Aorta (tissue), 5 donors: ENCODE measurements at places on chromosomes 13 and 19. TPM values are rescaled to one million over a fixed set of nuclear protein-coding genes. Genes with fewer than 3 reads are reported as not detected.

The IGFL1 gene
- total RNA-seq, result not detected

DNA sequence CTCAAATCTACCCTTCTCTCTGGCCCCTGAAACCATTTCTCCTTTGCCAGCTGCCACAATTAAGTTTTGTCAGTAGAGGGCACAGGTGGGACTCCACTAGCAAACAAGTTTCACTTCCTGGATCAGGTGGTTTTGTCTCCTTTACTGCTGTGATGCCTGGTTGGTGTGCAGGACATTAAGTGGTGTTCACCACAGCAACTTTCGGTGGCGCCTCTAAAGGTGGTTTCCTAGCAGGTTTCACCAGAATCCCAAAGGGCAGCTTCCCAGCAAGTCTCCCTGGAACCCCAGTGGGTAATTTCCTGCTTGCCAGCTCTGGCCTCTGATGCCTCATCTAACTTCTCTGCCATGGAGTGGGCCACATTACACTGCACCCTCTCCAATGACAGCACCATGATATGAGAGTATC lies 16.6 kb downstream of the MED4 start:
- H3K4me3 ChIP-seq, result no peak overlapping the region
- H3K27ac ChIP-seq, result no peak overlapping the region
- peaks cover 7% of the 10 kb centered on the region for H3K36me3 ChIP-seq
- H3K4me1 ChIP-seq, result no peaks in the 10 kb centered on the region

DNA sequence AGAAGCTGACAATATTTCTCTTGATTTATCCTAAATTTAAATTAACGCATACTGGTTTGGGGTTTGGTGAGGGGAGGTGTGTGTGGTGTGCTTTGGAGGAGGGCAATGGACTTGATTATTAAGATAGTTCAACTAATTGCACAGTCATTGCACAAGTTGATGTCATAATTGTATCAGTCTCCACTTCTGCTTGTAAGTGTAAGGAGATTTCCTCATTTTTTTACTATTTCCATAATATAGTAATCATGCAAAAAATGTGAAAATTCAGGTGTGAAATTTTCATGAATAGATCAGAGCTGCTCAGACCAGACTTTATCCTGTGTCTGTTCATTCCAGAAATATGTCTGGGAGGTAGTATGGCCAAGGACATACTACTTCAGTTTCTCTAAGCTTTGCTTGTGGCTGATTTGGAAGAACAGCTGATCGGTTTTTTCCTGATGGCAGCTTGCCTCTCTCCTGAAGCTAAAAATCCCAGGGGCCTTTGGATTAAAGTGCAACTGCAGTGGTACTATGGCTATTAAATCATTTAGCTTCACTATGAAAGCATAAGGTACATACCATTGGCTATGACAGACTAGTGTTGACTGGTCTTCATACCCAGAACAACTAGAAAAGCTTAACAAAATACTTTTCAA lies 201.8 kb upstream of the MIR17HG start:
- no peak overlapping the region for H3K4me3 ChIP-seq
- H3K27ac ChIP-seq, result no peak overlapping the region
- DNase-seq, result no peak
- no peaks in the 10 kb centered on the region for H3K36me3 ChIP-seq

DNA sequence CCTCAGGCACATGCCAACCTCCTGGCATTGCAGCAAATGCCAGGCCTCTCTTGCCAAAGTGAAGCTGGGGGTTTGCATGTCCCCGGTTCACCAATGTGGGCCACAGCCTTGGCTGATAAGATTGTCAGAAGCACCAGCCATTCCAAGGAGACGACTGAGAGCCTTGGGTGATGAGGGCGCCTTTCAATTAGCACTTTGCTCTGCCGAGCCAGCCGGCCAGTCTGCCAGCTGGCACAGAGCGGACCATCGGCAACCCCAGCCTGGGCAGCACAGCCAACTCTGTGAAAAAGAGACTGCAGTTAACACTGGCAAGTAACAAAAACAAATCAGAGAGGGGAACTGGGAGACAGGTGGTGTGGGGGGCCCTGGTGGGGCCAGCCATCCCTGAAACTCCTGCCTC lies 67.3 kb downstream of the EFNB2 start:
- DNase-seq, result peak; percentile 48
- no peak overlapping the region for H3K27ac ChIP-seq
- H3K4me1 ChIP-seq, result no peaks in the 10 kb centered on the region

- H3K4me3 ChIP-seq, result no peak overlapping the region
- H3K27ac ChIP-seq, result no peak overlapping the region
- no peaks in the 10 kb centered on the region for H3K36me3 ChIP-seq
- DNase-seq, result no peak
These were observed 57.2 kb upstream of the C1QTNF9 start for GRCh38 chr13:24252136-24252535.

DNA sequence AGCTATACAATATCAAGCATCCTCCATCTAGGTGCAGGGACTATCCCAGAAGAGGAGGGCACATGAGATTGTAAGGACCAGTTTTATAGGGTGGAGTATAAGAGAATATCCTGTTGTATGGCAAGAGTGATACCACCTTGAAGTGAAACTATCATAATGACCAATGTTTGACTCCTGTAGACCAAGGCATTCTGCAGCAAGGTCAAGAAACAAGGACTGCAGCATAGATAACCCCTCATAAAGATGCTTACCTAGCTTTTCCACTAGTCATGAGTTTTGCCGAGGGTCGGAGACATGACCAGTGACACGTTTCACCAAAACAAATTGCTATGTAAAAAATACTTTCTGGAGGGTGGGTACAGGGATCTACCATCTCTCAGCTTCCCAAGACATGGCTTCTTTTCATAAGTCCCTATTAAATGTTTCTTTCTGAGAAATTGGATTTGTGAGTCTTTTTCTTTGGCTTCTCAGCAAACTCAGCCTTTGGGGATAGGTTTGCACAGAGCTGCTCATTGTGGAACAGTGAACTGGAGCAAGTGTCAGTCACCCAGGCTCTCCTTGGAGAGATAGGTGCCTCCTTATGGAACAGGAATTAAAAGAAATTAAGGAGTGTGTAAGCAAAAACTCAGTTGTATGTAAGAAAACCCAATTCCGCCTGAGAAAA lies 28.2 kb upstream of the CYSLTR2 start:
- H3K27ac ChIP-seq, result no peak overlapping the region
- no peak for DNase-seq
- no peak overlapping the region for H3K4me3 ChIP-seq
- H3K27me3 ChIP-seq, result no peaks in the 10 kb centered on the region
- peaks cover 2% of the 10 kb centered on the region for H3K4me1 ChIP-seq
- H3K36me3 ChIP-seq, result no peaks in the 10 kb centered on the region

DNA sequence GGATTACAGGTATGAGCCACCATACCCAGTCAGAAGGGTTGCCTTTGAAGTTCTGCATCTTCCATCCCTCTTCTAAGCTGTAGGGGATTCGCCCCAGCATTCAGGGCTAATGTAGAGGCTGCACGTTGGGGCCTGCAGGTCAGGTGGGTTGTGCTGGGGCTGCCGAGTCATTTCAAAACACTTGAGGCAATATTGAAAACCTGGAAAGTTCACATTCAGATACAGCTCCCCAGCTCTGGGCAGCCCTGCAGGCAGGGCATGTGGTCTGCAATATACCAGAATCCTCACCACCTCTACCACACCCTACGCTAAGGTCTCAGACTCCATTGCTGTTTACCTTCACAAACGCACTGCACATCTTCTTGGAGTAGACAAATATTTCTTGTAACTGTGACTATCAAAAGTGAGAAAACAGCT lies 24.6 kb downstream of the CCNE1 start:
- no peak overlapping the region for H3K4me3 ChIP-seq
- no peaks in the 10 kb centered on the region for H3K4me1 ChIP-seq
- no peak for DNase-seq
- H3K27me3 ChIP-seq, result peaks cover 1% of the 10 kb centered on the region

GRCh38 chr13:35697186-35697730 lies 220.8 kb upstream of the MAB21L1 start:
- H3K27me3 ChIP-seq, result no peaks in the 10 kb centered on the region
- no peak overlapping the region for H3K27ac ChIP-seq
- H3K4me3 ChIP-seq, result no peak overlapping the region
- DNase-seq, result no peak
- H3K36me3 ChIP-seq, result no peaks in the 10 kb centered on the region
- no peaks in the 10 kb centered on the region for H3K4me1 ChIP-seq
